ENCODE measurements at places on chromosomes 12 and 14.

DNA sequence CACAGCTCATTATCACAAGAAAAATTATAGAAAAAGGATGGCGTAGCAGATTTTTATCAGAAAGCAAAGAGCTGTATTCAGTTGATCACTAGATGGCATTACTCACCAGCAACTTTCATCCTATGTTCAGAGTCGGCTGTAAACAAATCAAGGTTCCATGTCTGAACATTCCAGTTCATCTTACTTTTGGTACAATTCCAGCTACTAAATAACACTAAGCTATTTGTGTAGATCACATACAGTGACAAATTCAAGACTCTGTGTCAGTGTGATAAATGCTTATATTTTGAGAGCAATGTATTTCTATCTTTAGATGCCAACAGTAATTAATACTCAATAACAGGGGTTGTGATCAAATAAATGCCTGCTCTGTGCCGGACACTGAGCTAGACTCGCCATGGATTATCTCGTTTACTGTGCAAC, 30.1 kb downstream of the NRDE2 start:
- peak; percentile 33 for DNase-seq

- DNase-seq, result no peak
Measured at GRCh38 chr14:73789989-73790581, 61.5 kb upstream of the PTGR2 start.

- no peak for DNase-seq
Measured at GRCh38 chr14:94615254-94615653, 3.1 kb downstream of the SERPINA3 start.

GRCh38 chr12:2402073-2402579, 349.3 kb downstream of the CACNA1C start:
- DNase-seq, result no peak

Measured in CD4-positive, alpha-beta T cell treated with Interleukin-21 for 1 hour (primary cell).